ENCODE measurements at places on chromosomes 11 and 22. TPM values are rescaled to one million over a fixed set of nuclear protein-coding genes. Genes with fewer than 3 reads are reported as not detected.

The OR5P2 gene
- total RNA-seq = not detected

The MRGPRF gene
- 15.2 TPM for total RNA-seq

The CFAP300 gene
- total RNA-seq = 9.3 TPM

The C11orf71 gene
- total RNA-seq = 3.6 TPM

The OR51G1 gene
- total RNA-seq = not detected

The PGA5 gene
- total RNA-seq = not detected

The INPP5J gene
- total RNA-seq = not detected

The THRSP gene
- total RNA-seq = 0.78 TPM

The MGAT3 gene
- total RNA-seq = 0.49 TPM

The C22orf31 gene
- not detected for total RNA-seq

The MIOX gene
- not detected for total RNA-seq

The LMO2 gene
- 2.4 TPM for total RNA-seq

The GGTLC2 gene
- not detected for total RNA-seq

The SLCO2B1 gene
- total RNA-seq = 0.59 TPM

The BTBD18 gene
- not detected for total RNA-seq

The TSGA10IP gene
- total RNA-seq = not detected

The CD6 gene
- total RNA-seq = not detected

The ARHGAP42 gene
- 5.9 TPM for total RNA-seq

The FIBP gene
- 109 TPM for total RNA-seq

The TRIM44 gene
- 31.5 TPM for total RNA-seq

The H19 gene
- total RNA-seq = 1,727 TPM

The ISX gene
- not detected for total RNA-seq

The CD3D gene
- not detected for total RNA-seq

The KCNJ11 gene
- total RNA-seq = not detected

The OR2D2 gene
- total RNA-seq = not detected

The ARVCF gene
- 3.9 TPM for total RNA-seq

The C11orf87 gene
- total RNA-seq = not detected

The OR52A1 gene
- not detected for total RNA-seq

The PPP2R5B gene
- total RNA-seq = 14.1 TPM

The DNHD1 gene
- 1.4 TPM for total RNA-seq

The ZC3H12C gene
- 9.4 TPM for total RNA-seq

The OTOG gene
- not detected for total RNA-seq

The COMMD9 gene
- 38.7 TPM for total RNA-seq

The CARNS1 gene
- 0.05 TPM for total RNA-seq

The WNT7B gene
- total RNA-seq = 0.29 TPM

The ALKBH3 gene
- 31.1 TPM for total RNA-seq

The NAT10 gene
- 28.5 TPM for total RNA-seq

The ZBTB44 gene
- 18.9 TPM for total RNA-seq

The CSNK2A3 gene
- 0.49 TPM for total RNA-seq

The HORMAD2 gene
- not detected for total RNA-seq

The GTSE1 gene
- 2.9 TPM for total RNA-seq

The POTEH gene
- total RNA-seq = not detected

The WNT11 gene
- total RNA-seq = 1.4 TPM

The C11orf91 gene
- total RNA-seq = not detected

The SCN3B gene
- 1.1 TPM for total RNA-seq

The SPON1 gene
- total RNA-seq = 117 TPM

All from cardiac ventricle fibroblast (primary cell).